ENCODE measurements at places on chromosomes 12 and 14.

DNA sequence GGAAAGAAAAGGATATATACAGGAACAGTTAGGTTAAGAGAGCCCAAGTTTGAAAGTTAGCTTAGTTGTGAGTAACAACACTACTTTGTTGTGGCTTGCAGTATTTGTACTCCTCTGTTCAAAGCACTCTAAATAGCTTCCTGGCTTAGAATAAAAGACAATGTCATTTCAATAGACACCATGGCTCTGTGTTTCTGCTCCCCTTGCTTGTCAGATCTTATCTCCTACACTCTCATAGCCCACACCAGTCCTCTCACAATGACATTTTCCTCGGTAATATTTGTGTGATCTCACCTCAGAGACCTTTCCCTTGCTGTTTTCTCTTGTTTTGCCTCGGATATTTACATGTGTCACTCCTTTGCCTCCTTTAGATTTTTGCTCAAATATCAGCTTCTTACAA lies 418.4 kb downstream of the MDGA2 start:
- DNase-seq: no peak

DNA sequence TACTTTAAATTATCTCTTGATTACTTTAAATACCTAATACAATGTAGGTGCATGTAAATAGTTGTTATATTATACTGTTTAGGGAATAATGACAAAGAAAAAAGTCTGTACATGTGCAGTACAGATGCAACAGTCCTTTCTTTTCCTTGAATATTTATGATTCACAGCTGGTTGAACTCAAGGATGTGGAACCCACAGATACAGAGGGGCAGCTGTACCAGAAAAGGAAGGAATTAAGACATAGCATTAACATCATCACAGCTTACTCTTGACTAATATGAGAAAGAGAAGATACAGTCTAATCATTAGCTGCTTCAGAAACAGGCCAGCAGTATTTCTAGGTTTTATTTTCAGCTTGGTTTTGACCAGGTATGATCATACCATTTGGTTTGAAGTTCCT lies 34.7 kb upstream of the AP4S1 start:
- no peak for DNase-seq

DNA sequence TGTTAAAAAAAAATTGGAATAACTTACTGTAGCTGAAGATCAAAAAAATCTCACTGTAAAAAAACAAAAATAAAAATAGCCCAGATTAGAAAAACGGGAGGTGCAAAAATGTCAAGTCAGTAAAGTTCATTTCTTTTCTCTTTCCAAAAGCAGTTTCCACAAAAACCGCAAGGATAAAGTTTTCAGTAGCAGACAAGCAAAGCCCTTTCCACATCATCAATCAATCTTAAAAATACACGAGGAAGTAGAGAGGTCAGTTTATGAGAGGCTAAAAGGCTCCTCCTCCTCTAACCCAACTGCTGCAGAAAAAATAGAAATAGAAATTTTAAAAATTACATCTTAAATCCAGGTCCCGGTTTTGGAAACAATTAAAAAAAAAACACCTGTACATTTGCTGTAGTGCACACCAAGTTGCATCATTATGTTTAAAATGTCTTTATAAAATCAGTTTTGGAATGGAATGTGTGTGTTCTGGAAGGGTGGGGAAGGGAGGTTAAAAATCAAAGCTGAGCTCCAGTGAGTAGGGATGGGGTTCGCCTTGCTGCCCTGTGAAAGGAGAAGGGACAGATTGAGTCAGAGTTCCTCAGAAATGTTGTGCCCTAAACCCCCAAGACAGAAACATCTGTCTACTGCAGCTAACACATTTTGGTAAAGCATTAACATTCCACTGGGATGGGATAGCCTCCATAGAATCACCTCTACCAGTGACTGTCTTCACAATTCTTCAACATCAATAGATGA lies 5.8 kb downstream of the HNRNPC start:
- no peak for DNase-seq

- no peak for DNase-seq
These were observed 89.9 kb upstream of the CPNE8 start for GRCh38 chr12:38995249-38995648.

GRCh38 chr12:3398196-3398789 lies 92.7 kb upstream of the PRMT8 start:
- DNase-seq: no peak

DNA sequence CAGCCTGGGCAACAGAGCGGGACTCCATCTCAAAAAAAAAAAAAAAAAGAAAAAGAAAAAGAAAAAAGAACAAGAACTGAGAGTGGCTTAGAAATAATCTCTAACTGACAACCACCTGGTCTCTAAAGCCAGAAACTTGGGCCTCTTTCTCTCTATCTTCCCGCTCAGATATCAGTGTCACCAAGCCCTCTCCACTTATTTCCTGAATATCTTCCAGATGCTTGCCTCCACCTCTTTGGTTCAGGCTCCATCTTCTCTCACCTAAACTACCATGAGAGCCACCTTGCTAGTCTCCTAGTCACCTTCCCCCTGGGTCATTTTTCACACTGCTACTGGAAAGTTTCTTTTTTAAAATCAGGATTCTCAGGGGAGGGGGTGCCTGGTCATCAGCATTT lies 1.8 kb upstream of the TM9SF1 start:
- no peak for DNase-seq

- no peak for DNase-seq
These were observed 28.1 kb upstream of the IL22 start for GRCh38 chr12:68281322-68282077.

DNA sequence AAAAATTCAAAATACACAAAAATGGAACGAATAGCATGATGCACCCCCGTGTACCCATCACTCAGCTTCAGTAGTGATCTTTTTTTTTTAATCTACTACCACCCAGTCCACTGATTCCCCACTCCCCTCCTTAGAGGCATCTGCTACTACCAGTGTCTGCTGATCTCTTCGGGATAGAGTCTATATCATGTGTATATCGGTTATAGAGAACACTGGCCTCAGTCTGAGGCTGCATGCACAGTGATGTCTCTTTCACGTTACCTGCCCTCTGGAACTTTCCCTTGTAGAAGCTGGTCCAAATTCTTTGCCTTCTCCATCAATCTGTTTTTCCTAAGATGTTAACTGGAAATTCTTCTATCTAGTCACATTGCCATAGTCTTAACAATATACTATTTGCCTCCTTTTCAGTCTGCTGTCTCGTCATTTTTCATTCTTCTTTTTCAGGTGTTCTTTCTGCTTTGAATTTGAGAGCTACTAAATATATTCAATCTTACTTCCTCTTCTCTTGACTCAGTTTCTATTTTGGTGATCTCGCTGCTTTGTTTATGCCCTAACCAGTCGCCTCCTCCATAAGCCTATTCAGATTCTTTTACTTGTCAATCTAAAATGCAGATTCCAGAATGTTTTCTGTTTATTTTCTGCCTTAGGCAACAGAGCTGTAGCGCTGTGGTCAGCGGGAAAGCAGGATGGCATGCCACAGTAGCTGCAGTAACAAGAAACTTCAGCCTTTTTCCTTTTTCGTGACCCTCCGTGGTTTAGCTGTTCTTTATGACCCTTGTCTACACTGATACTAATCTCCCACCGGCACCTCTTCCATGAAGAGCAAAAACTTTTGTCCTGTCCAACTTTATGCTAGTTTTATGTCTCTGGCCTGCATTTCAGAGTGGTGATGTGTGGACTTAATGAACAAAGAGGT lies 67.0 kb downstream of the FBXW8 start:
- no peak for DNase-seq

DNA sequence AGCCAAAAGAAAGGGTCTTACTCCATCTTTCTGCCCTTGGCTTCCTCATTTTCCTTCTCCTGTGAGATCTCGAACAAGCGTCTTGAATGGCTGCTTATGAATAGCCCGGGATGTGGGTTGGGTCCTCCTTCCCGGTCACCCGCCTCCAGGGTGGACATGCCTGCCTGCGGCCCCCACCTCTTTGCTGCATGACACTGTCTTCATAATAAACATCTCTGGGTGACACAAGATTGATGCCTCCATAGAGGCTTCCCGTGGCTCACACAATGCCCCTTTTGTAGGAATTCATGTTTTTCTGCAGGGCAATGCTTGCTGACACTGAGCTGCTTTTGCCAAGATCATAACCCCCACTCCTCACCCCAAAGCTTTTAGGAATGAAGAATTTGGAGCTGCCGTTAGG lies 125.9 kb downstream of the ZNF664 start:
- DNase-seq: no peak

DNA sequence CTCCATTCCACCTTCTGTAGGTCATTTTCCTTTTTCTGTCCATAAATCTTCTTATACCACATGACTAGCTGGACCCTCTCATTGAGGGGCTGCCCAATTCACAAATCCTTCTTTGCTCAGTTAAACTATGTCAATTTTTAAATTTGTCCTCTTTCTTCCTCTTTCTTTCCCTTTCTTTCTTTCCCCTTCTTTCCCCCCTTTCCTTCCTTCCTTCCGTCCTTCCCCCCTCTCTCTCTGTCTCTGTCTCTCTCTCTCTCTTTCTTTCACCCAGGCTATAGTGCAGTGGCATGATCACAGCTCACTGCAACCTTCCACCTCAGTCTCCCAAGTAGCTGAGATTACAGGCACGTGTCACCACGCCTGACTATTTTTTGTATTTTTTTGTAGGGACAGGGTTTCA lies 47.1 kb upstream of the TMEM263 start:
- DNase-seq: no peak

DNA sequence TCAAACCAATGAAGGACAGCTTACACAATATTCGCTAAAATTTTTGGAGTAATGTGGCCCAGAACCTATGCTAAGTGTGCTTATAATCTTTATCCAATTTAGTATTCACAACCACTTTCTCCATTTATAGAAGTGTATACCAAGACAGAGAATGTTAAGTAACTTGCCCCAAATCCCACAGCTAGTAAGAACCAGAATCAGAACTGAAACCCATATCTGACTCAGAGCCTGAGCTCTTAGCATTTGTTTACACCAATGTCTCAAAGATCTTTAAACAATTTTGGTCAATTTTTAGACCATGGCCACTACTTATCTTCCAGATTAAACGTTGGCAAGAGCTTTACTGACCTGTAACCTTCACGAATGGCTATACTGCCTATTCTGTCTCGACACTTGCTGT lies 53.0 kb downstream of the PAPLN start:
- DNase-seq: no peak

DNA sequence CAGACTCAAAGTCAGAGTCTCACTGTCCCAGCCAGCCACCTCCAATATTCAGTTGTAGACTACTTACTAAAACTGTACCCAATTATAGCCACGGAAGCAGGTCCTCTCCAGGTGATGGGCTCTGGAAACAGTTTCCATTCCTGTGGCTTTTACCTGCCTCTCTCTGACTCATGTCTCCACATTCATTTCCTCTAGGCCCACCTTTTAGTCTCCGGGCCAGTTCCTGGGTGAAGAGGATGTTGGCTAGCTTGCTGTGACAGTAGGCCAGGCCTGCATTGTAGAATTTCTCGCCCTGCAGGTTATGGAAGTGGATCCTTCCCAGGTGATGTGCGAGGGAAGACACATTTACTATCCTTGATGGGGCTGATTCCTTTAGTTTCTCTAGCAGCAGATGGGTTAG lies 5.6 kb downstream of the RDH11 start:
- no peak for DNase-seq

DNA sequence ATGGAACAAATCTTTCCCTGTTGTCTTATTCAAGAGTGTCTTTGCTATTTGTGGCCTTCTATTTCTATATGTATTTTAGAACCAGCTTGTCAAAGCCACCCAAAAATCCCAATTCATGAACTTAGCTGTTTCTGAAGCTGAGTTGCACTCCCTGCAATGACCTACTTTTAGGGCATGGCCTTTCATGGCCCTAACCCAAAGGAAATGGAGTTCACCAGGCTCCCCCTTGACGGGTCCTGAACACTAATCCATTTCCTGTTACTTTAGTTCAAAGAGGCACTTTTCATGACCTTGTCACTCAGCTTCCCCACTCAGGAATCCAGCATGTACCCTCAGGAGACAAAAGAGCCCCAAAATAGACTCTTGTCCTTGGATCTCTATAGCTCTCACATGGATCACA lies 7.6 kb downstream of the TMED8 start:
- DNase-seq: no peak

DNA sequence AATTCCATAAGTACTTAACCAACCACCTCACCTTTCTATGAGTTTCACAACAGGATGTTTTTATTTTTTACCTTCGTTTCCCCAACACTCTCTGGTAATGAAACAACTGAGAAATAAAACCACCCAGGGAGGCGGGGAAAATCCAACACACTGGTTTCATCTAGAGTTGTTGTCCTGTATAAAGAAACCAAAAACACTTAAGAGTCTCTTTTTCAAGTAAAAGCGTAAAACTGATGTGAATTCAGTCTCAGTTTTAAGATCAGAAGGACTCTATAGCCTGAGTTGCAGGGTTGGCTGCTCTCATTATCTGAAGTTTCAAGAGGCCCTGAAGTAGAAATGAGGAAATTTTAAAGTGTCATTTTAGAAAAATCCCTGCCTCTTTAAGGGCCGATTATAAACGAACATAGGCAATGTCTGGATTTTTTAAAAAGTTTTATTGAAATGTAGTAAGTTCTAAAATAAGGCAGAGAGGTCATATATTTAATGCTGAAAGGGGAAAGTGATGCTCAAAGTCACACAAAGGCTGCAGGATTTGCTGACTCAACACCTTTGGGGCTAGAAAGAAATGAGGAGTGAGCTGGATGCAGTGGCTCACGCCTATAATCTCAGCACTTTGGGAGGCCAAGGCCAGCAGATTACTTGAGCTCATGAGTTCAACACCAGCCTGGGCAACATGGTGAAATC lies 27.2 kb downstream of the HIGD1C start:
- DNase-seq: no peak

DNA sequence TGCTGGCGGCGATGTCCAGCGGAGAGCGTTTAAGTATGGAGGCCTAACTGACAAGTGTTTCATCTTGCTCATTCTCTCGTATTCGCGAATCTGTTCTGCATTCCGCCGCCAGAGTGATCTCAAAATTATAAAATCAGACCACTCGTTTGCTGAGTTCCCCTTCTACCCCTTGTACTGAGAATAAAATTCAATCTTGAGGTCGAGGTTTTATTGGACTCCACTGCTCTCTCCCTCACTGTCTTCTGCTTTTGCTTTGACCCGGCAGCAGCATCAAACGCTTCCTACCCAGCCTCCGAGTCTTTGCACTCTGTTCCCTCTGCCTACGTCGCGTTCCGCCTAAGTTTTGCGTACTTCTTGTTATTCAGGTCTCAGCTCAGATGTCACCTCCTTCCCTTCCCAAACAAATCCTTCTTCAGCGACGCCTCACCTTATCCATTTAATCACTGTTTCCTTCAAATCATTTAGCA lies 462 bp downstream of the KNTC1 start:
- no peak for DNase-seq

DNA sequence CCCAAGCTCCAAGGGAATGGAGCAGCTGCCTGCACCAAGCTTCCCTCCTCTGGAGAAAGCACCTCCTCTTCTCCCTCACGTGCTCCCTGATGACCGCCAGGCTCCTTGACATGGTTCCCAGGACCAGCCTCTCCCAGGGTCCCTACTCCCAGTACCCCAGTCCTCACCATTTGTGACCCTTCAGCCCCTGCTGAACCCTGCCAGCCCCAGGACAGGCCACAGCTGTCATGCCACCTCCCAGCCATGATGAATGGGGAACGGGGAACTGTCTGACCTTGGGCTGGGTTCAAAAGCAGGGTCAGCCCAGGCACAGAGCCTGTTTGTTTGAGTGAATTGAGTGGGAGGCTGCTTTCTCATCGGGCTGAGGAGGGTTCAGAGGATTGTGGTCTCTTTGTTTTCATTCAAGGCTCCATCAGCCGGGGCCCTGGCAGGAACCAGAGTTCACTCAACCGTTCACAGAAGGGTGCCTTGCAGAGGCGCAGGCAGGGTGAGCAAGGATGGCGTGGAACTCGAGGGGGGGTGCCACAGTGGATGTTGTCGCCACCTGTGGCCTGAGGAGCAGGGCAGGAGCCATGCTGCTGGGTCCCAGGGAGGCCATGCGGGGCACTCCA lies 344.5 kb upstream of the SFSWAP start:
- no peak for DNase-seq

GRCh38 chr12:70236990-70237389 lies 6.2 kb upstream of the CNOT2 start:
- no peak for DNase-seq
